Nucleus accumbens (tissue), 56 donors: ENCODE measurements at places on chromosomes 6 and 20.

GRCh38 chr6:9646342-9647070, 768.4 kb downstream of the TFAP2A start:
- DNase-seq = no peak

DNA sequence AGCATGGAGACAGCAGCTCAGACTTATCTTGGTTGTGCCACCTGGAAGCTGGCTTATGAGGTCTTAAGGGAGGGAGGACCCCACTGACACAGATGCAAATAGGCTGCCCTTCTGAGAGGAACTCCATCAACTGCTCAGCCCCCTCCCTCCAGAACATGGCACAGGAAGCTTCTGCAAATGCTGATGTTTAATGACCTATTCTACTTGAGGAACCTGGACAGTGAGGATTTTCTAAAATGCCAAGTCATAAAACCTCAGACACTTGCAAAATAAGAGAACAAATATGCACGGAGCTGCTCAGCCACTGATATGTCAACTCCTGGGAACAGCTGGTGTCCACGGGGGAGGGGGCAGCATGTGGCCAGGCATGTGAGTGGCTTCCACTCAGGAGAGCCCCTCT, 3.5 kb downstream of the CST9 start:
- no peak for DNase-seq

DNA sequence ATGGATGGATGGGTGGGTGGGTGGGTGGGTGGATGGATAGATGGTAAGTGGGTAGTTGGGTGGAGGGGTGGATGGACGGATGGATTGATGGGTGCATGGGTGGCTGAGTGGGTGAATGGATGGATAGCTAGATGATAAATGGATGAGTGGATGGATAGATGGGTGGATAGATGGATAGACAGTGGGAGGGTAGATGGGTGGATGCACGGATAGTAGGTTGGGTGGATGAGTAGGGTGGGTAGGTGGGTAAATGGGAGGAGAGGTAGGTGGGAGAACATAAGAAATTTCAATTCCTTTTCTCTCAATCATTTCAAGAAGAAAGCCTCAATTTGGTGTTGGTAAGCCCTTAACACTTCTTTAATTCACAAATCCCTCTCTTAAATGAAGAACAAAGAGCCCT, 186.9 kb downstream of the PREX1 start:
- no peak for DNase-seq

DNA sequence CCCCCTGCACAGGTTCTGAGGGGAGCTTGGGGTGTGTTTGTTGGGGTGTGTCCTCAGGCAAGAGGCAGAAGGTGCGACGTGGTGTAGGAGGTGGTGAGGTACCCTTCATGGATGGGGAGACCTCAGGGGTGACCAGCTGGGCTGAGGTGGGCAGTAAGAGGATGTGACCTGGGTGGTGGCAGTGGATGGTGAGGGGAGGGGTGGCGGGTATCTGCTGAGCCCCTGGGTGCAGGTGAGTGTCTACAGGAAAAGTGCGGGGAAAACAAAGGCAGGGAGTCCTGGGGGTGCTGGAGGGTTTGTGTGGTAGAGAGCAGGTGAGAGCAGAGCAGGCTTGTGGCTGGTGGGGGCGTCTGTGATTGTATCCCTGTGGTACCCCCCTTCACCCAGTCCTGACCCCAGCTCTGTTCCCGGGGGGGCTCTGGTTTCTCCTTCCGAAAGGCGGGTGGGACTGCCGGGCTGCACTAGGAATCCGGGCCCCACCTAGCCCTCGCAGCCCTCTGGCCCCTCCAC, 631 bp downstream of the RAET1L start:
- DNase-seq = no peak

- DNase-seq = no peak
These were observed 101.6 kb downstream of the TMEM200A start for GRCh38 chr6:130467146-130468050.
